Naive thymus-derived CD8-positive, alpha-beta T cell (primary cell): ENCODE measurements at places on chromosomes 16 and 17.

DNA sequence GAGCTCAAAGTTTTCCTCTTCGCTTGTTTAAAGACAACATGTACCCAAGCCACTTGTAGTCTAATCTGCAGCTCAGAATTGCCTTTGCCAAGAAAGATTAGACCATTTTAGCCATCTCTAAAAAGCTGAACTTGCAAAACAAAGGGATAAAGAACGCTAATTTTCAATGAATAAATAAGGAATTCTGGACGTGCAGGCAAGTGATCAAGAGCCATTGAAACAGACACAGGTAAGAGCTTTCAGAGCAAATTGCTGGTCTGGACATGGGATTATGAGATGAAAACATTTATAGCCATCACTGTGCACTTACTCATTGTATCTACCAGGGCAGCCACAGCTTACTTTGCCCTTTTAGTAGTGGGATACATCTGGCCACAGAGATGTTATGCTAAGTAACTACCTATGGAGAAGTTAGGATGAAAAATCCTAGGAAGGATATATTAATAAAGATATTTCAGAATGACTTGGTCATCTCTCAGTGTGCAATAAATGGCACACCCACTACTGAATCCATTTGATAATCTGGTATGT is 44.4 kb downstream of the RND2 start:
- no peak for DNase-seq

DNA sequence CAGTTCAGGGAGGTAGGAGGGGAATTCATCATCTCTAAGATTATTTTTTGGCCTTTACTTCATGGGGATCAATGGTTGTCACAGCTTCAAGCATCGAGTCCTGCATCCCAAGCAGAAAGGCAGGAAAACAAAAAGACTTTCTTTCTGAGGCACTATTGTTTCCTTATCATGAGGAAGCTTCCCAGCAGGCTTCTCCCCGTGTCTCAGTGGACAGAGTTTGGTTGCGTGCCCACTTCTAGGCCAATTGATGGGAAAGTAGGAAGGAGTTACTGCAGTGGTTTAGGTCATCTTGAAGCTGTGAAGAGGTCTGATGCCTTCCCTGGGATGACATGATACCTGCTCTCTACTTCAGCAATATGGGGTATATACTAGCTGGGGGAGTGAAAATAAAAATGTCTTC is 175.3 kb upstream of the CDH13 start:
- no peak for DNase-seq

- no peak for DNase-seq
These were observed 2.1 kb upstream of the AMDHD2 start for GRCh38 chr16:2517954-2518605.

GRCh38 chr16:6104428-6104827 is 1006.8 kb upstream of the EEF2KMT start:
- DNase-seq = no peak

DNA sequence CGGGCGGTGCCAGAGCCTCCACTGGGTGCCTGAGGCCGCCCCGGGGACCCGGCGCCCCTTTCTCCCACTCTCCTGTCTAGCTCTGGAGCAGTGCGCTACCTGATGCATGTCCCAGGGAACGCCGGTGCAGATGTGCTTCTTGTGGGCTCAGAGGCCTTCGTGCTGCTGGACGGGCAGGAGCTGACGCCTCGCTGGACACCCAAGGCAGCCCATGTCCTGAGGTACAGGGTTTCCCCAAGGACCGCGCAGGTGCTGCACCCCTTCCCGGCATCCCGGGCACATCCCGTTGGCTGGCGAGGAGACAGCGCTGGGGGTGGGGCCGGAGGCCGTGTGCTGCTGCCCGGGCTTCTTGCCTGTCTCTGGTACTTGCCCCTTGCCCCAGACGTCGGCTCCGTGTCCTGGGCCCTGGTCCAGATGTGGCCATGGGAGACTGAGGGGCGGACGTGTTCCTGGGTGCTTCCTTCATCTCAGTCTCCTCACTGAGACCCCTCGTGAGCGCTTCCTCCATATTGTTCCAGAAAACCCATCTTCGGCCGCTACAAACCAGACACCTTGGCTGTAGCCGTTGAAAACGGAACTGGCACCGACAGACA is 12.5 kb downstream of the RGS11 start:
- DNase-seq = no peak

GRCh38 chr17:59027750-59028149 is 78.9 kb downstream of the TRIM37 start:
- no peak for DNase-seq

DNA sequence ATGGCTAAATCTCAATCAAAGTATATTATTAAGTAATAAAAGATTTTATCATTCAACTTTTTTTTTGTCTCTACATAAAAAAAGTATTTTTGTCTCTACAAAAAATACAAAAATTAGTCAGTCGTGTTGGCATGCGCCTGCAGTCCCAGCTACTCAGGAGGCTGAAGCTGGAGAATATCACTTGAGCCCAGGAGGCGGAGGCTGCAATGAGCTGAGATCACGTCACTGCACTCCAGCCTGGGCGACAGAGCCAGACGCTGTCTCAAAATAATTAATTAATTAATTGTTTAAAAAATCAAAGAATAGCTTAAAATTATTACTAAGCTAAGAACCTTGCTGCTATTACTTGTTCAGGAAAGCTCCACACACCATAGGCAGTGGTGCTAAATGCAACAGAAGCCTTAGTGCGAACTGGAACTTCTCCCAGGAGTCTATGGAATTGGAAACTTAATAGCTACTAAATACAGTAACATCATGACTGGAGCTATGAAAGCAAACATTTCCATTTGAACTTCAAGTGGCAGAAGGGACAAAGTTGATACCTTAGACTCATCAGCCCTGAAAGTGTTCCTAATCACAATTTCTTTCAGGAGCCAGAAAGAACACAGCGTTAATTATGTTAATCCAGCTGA is 22.6 kb downstream of the ADCY9 start:
- no peak for DNase-seq

- DNase-seq = no peak
These were observed 134.4 kb downstream of the SPACA3 start for GRCh38 chr17:33126086-33126485.
